ENCODE measurements at places on chromosomes 7 and 10. TPM values are rescaled to one million over a fixed set of nuclear protein-coding genes. Genes with fewer than 3 reads are reported as not detected.

DNA sequence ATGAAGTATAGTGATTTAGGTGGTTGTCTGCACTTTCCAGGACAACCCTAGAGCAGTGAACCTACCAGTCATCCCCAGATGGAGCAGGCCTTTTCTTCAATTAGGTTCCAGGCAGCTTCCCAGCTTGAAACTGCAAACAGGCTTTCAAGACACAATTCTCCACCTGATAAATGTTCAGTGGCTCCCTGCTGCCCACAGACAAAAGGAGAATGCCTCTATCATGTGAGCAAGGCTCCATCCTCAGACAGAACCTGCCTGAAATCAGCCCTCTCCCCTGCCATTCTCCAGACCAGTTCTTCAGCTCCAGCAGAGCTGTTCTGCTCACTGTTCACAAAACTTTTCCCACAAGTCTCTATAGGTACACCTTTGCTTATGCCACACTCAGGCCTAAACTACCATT, 22.1 kb downstream of the RELN start:
- no peak for DNase-seq

- no peak for DNase-seq
These were observed 165.9 kb upstream of the PPP1R3A start for GRCh38 chr7:114084472-114085312.

DNA sequence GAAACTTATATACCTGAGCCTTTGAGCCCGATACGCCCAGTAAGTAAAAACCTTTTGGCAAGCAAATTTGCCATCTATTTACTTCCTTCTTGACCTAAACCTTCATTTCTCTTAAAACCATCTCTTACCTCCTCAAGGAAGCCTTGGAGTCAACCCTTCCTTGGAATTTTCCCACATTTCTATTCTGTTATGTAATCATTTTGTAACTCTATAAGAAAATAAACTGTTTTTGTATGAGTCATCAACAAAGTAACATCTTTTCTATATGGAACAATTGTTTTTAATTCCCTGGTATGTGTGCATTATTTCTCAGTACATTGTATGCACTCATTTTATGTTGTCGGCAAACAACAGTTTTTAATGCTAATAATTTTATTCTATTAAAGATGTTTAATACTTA, 162.0 kb downstream of the TEX36 start:
- no peak for DNase-seq

DNA sequence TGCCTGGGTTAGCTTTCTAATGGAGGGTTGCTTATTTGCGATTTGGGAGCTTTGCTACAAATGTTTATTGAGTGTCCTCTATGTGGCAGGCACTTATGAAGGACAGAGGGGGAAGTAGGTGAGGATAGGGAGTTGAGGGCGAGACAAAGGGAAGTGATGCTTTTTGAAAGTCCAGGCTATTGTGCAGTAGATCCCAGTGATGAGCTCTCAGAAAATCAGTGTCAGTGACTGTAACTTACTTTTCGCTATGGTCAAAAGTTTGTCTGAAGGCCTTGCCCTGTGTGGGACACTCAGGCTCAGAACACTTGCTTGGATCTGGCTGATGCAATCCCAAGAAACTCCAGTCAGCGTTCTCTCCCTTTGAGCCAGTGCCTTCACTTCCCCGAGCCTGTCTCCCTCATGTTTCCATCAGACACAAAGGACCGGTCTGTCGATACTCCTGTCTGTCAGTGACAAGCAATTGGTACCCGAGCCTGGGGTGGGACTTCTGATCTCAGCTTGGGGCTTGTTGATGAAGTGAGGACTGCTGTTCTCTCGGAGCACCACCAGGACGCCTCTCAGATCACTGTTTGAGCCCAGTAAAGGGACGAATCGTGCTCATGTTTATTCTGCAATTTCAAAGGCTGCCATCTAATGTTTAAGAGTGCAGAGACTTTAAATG, 63.1 kb upstream of the SORCS3 start:
- no peak for DNase-seq

GRCh38 chr10:97048649-97049427, 136.9 kb downstream of the SLIT1 start:
- no peak for DNase-seq

DNA sequence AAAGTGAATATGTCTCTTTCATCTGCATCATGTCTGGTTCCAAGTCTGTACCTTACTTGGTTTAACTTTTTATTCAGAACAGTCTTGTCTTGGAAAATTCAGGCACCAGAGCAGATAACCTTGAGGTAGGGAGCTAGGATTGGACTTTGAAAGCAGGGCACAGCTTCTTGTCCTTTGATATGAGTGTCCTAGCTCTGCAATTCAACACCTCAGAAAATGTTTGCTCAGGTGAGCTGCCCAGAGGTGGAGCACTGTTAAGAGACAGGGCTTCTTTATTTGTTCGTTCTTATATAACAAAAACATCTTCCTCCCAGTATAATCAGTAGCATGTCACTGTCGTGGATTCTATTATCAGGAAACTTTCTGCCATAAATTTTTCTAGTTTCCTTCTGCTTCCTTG, 118.3 kb downstream of the LRRC4 start:
- DNase-seq = peak; percentile 25

DNA sequence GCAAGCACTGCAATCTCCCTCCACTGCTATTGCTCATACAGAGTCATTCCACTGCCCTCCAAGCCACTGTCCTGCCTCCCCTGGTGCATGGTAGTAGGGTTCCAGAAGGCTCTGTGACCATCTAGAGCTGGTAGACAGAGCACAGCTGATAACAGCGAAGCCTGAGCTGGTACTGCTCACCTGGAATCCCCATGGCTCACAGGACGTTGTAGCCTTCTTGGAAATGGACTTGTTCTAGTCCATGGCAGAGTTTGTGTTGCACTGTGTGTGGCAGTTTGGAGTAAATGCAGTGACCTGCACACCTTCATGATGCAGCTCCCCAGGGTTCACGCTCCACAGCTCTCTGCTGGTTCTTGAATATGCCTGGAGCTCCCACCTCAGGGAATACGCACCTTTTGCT, 67.0 kb downstream of the ITGA8 start:
- no peak for DNase-seq

Gene RASA4B
- 3.2 TPM for total RNA-seq

Gene CDNF
- total RNA-seq = 3.4 TPM
